ENCODE measurements at places on chromosomes 5 and 9.

GRCh38 chr5:154570572-154571324, 92.7 kb upstream of the HAND1 start:
- DNase-seq = no peak

DNA sequence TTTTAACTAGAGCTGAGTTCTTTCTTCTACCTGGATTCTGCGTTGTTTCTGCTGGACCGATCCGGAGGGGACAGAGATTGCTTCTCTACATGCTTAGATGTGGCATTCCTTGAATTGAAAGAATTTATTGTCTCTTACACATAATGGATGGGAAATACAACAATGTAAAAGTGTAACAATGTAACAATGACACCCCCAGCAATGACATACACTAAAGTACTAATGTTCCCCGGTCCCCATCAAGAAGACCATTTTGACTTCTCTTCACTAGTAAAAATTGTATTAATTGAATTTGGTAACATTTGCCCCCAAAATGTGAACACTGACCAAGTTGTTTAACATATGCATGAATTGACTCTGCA, 760.2 kb downstream of the TAF11L14 start:
- DNase-seq = no peak

DNA sequence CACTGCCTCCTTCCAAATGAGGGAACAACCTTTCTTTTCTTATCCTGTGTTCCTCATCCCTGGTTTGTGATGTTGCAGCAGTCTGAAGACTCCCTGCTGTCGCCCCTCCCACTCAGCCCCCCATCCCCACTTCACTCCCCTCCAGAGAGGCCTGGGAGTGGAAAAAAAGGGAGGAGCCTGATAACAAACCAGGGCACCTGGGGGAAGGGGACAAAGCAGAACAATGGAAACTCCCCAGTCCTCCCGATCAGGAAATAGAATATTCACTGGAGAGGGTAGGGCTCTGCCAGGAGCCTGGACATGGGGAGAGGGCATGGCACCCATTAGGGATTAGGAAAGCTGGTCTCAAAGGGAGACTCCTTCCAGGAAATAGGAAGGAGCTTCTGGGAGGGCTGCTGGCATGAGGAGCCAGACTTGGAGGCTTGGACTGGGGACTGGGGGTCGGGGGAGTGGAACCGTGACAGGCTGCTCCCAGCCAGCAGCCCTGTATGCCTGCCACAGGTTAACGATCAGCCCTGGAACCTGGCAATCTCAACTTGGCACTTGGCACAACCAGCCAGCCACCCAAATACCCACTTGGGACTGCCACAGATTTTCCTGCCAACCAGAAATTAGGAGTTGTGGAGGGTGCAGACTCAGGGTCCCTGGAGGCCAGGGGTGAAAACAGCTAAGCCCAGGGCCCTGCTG, 20.0 kb downstream of the PCDH1 start:
- no peak for DNase-seq

GRCh38 chr9:23638837-23639426, 187.1 kb downstream of the ELAVL2 start:
- no peak for DNase-seq

DNA sequence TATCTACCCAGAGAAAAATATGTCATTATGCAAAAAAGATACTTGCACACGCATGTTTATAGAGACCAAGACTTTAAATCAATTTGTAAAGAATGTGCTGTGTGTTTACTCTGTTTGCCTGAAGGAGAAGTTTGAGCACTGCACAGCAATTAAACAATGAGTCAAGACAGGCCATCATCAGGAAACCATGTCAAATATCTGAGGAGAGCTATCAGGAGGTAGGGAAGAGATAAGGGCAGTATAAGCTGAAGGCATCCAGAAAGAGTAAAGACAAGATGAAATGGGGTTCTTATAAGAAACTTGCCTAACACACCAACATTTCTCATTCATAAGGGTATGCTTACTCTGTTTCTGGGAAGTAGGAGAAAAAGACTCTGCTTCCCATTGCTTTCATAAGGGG, 405.8 kb upstream of the PTGER4 start:
- no peak for DNase-seq

- no peak for DNase-seq
These were observed 176.8 kb downstream of the ISL1 start for GRCh38 chr5:51559921-51560658.

DNA sequence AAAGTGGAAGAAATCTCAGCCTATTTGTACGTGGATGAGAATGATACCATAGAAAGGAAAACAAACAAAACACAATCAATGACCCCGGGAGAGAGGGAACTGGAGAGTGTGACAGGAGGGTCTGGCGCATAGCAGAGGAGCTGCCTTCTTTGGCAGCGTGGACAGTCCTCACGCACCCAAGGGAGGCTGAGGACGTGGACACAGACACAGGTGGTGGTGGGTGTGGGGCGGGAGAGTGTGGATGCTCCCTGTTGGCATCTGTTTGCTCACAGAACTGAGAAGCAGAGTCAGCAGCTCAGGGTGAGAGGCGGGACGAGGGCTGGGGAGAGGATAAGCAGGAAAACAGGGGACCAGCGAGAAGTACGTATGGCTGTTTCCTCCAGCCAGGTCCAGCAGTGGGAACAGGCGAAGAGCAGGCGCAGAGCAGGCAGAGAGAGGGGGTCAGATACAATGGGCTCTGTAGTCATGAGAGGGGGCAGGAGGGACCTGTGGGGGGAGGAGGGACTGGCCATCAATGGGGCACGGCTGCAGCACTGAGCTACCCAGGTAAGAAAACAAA, 10.0 kb downstream of the CMBL start:
- no peak for DNase-seq

DNA sequence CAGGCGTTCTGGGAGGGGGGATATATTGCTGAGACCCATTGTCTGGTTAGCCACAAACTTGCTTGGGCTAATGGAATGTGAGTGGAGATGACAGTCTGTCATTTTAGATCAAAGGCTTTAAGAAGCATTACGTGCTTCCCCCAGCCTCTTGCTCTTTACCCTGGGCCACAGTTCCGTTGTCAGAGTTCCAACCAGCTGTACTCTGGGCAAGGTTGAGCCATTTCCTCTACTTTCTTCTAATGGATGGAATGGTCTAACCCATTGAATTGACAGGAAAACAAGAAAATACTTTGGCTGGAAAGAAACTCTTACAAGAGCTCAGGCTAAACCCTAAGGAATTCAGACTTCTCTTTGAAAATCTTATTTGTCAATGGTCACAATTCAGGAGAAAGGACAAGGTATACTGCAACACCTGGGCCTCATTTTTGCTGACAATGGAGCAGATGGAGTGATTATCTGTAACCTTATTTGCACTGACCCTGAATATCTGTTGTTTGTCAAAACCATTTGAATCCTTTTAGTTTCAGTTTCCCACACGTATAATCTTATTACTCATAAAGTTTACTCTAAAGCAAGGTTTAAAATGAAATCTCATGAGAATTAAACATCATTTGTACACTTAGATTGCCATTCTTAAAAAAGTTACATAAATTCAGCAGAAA, 231.4 kb downstream of the PDE4D start:
- no peak for DNase-seq

- no peak for DNase-seq
These were observed 127.0 kb upstream of the VLDLR start for GRCh38 chr9:2494562-2494961.

DNA sequence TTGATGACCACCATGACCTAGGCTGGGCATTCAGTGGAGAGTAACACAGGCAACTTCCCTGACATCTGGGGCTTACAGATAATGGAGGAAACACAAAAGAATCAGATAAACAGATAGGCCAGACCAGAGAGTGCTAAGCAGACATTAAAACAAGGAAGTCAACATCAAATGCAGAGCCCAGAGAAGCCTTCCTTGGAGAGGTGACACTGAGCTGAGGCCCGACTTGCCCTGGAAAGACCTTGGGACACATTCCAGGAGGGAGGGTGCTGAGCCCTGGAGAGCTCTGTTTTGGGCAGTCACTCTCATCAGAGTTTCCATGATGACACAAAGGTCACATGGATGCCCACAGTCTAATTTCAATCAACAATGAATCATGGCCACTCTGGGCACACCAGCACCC, 31.9 kb upstream of the C5orf58 start:
- DNase-seq = no peak

DNA sequence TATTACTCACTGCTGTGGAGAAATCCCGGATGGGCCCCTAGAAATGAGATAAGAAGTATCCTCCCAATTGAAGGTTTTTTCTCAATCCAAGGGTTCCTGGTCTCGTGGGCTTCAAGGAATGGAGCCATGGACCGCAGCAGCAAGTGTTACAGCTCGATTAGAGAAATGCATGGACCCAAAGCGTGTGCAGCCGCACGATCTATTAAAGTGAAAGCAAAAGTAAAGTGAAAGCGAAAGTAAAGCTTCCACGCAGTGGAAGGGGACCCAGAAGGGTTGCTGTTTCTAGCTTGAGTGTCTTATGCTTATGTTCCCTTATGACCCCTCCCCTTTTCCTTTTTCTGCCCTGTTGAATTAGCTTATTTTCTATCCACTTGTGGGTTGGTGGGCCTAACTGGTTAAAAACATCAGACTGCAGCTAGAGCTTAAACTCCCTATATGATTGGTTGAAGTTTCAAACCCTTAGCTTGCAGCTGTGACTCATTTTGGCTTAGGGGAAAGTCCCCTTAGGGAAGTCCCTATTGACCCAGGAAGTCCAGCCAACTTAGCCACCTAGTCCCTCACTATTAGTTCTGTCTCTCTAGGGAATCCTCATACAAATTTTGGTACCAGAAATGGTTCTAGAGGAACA, 1111.8 kb downstream of the TAF11L14 start:
- peak; percentile 76 for DNase-seq

DNA sequence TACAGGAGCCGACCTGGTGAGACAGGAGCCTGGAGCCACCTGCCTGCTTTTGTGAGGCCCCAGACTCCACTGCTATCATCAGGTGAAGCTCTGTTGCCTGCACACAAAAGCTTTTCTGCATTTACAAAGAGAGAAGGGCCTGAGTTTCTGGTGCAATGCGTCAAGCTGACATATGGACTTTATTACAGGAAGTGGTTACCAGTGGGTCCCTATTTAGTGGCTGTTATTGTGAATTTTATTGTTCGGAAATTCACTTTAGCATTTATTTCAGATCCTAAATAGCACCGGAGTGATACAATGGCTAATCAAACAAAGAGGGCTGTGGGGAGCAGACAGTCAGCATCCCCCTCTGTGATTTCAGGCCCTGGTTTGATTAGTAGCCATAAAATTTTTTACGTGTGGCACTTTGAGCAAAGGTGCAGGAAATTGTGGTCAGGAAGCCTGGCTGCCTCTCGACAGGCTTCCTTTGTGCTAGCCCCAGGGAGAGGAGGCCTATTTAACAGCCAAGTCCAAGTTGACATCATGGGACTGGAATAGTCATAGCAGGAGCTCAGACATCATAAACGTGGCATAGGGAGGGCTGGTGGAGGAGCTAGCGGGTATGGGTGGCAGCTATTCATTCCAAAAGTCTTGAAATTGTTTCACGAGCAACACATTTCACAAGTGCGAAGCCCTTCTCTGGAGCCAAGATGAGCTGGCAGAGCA, 8.4 kb downstream of the TGFBI start:
- DNase-seq = peak; percentile 30

- no peak for DNase-seq
These were observed 105.2 kb downstream of the ROR2 start for GRCh38 chr9:91844701-91845291.

GRCh38 chr5:105828821-105829220, 1841.9 kb downstream of the EFNA5 start:
- no peak for DNase-seq

- no peak for DNase-seq
These were observed 616 bp downstream of the IL11RA start for GRCh38 chr9:34652602-34653000.

DNA sequence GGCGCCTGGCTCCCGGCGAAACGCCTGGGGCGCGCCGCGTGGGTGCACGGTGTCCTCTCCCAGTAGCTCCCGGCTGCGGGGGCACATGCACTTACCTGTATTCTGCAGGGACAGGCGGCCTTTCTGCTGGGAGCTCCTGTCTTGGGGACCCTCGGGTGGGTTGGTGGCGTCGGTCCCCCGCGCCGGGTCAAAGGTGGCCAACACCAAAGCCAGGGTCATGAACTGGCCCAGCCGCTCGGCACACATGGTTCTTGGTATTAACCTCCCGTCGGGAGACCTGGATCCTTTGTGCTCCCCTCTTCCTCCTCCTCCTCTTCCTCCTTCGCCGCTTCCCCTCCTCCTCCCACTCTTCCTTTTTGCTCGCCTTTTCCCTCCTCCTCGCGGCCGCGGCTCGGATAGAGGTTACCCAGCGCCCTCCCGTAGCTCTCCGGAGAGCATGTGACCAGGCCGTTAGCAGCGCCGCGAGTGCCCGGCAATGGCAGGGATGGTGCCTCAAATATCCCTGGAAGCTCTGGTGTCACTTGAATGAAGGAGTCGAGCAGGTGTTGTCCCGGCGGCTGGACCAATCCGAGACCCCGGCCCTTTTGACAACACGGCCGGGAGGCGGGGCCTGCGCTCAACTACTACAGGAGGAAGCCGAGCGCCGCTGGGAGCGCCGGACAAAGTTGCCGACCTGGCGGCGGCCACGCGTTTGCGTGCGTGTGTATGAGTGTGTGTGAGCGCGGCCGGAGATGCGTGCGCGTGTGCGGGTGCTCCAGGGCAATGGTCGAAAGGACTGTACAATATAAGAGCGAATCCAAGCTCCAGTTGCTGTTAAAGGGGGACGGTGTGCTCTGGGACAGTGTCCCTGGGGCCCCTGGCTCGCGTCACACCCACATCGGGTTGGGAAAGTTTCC, at the start of gene STC2:
TSS of gene STC2 (minus strand) at position 467 of the 896 bp plus-strand sequence. CDS start at position 246, 221 bp downstream.
- no peak for DNase-seq

- no peak for DNase-seq
These were observed 206.6 kb downstream of the PALM2AKAP2 start for GRCh38 chr9:109986521-109986991.

DNA sequence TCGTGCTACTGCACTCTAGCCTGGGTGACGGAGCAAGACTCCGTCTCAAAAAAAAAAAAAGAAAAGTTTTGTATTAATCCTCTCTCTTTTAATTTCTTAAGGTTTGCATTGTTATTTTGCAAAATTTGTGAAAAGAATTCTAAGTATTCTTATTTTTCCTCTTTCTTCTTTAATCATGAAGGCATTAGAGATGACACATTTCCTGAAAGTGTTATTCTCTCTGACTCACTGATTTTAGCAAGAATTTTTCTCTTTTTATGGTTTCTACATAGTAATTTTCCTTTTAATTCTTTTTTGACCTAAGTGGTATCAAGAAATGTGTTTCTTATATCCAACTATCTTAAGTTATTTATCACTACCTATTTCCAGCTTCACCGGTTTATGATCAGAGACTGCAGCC, 78.0 kb downstream of the NSUN2 start:
- DNase-seq = no peak

- DNase-seq = no peak
These were observed 41.1 kb downstream of the FAM174A start for GRCh38 chr5:100576217-100576751.

GRCh38 chr5:147763791-147764525, 18.6 kb downstream of the JAKMIP2 start:
- DNase-seq = no peak

DNA sequence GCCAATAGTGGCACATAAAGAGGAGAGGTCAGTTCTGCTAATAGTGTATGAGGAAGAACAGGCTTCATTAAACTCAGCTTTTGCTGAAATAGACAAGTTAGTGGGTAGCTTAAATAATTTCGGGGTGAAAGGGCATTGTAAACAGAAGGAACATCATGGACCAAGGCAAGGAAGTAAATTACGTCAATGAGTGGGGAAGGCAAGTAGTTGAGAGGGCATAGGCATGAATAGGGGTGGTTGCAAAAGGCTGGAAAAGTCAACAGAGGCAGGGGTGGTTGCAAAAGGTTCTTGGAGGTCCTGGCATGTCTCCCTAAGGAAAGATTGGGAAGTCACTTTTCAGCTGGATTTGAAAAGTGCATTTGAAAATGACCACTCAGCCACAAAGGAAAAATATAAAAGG, 383.3 kb upstream of the RPS23 start:
- no peak for DNase-seq

GRCh38 chr5:64954518-64954917, 185.8 kb downstream of the CWC27 start:
- no peak for DNase-seq
